ENCODE measurements at places on chromosomes 11 and 22. TPM values are rescaled to one million over a fixed set of nuclear protein-coding genes. Genes with fewer than 3 reads are reported as not detected.

Gene MRGPRE
- not detected for total RNA-seq

Gene P2RY6
- total RNA-seq, result 0.19 TPM

Gene ARHGAP42
- 6.1 TPM for total RNA-seq

GRCh38 chr11:77082838-77083565 lies 16.2 kb downstream of the CAPN5 start:
- peak overlapping the region; percentile 60 for H3K27ac ChIP-seq
- DNase-seq, result peak; percentile 84
- H3K27me3 ChIP-seq, result no peaks in the 10 kb centered on the region
- no peak overlapping the region for H3K4me3 ChIP-seq
- H3K36me3 ChIP-seq, result no peaks in the 10 kb centered on the region

GRCh38 chr11:60790726-60791125 lies 5.6 kb downstream of the MS4A10 start:
- no peak for DNase-seq
- no peaks in the 10 kb centered on the region for H3K36me3 ChIP-seq
- peaks cover 18% of the 10 kb centered on the region for H3K4me1 ChIP-seq
- H3K27ac ChIP-seq, result no peak overlapping the region

- no peak for DNase-seq
- H3K4me1 ChIP-seq, result no peaks in the 10 kb centered on the region
- H3K36me3 ChIP-seq, result no peaks in the 10 kb centered on the region
- no peak overlapping the region for H3K27ac ChIP-seq
Measured at GRCh38 chr22:38444783-38445182, 10.2 kb downstream of the KCNJ4 start.

DNA sequence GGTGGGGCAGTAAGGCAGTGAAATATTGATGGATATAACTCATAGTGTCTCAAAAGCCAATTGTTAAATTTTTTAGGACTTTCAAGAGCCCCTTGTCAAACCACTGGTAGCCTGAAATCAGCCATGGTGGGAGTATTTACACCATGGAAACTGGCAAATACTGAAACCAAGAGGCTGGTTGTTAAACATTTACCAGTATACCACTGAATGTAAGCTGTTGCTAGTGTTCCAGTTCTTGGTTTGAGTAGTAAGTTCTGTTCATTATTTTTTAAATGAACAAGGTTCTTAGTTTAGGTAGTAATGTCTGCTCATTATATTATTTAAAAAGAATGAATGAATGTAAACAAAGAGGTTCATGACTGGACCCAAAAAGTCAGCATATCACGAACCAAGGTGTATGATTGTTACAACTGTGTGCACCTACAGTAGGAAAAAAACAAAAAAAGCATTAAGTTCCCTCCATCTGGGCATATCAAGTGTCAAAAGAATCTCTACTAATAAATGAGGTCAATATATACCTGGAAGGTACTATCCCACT lies 4.5 kb upstream of the EIF3F start:
- H3K4me1 ChIP-seq, result peaks cover 11% of the 10 kb centered on the region
- H3K27me3 ChIP-seq, result no peaks in the 10 kb centered on the region
- H3K4me3 ChIP-seq, result no peak overlapping the region
- H3K27ac ChIP-seq, result no peak overlapping the region
- no peaks in the 10 kb centered on the region for H3K36me3 ChIP-seq

DNA sequence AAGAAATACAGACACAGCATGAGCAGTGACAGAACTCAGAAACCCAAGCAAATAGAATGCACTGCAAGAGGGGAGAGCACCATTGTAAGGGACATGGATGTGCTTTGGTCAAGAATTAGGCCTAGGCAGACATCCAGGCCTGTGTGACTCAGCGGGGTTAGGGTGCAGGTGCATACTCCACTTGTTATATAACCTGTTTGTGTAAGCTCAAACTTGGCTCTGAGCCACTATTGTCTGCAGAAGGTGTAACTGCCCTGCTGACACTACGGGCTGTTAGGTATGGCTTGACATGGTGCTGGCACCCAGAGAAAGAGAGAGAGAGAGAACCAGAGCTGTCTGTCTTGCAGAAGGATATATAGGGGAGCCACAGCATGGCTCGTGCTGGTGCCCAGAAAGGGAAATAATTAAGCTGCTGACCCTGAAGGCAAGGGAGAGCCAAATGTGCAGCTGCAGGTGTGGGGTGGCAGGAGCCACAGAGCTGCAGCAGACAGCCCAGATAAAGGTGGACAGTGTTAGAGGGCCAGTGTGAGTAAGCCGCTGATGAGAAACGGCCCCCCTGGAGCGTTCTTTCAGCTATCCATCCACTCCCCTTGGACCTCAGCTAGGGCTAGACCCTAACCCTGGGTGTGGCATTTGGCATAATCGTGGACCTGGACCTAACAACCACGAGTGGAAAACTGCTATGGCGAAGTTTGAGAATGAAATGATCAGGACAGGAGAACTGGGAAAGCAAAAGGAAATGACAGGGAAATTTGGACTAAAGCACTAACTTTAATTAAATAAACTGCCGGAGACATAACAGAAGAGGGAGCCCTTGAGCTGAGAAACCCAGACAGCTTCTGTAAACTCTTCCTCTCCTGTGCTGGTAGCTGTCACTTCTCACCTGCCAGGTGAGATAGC lies 253.0 kb upstream of the CCDC179 start:
- no peaks in the 10 kb centered on the region for H3K4me1 ChIP-seq
- no peak for DNase-seq
- no peak overlapping the region for H3K27ac ChIP-seq
- H3K4me3 ChIP-seq, result no peak overlapping the region

DNA sequence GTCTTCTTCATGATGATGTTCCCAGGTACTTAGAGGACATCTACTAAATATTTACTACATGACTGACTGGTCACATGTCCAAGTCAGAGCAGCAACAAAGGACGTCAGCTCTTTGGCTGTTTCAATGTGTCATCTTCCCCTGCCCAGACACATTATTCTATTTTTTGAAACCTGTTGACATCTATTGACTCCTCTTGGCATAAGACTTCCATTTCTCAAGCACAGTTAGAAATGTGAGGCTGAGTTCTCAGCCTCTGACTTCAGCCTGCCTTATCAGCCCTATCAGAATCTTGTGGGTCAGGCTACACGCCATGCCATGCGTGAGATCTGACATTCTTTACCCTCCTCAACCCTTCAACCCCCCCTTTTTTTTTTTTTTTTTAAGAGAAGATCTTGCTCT lies 63.8 kb downstream of the SC5D start:
- no peaks in the 10 kb centered on the region for H3K36me3 ChIP-seq
- no peak for DNase-seq
- H3K27me3 ChIP-seq, result no peaks in the 10 kb centered on the region
- H3K4me1 ChIP-seq, result peaks cover 13% of the 10 kb centered on the region
- H3K4me3 ChIP-seq, result no peak overlapping the region
- H3K27ac ChIP-seq, result no peak overlapping the region

DNA sequence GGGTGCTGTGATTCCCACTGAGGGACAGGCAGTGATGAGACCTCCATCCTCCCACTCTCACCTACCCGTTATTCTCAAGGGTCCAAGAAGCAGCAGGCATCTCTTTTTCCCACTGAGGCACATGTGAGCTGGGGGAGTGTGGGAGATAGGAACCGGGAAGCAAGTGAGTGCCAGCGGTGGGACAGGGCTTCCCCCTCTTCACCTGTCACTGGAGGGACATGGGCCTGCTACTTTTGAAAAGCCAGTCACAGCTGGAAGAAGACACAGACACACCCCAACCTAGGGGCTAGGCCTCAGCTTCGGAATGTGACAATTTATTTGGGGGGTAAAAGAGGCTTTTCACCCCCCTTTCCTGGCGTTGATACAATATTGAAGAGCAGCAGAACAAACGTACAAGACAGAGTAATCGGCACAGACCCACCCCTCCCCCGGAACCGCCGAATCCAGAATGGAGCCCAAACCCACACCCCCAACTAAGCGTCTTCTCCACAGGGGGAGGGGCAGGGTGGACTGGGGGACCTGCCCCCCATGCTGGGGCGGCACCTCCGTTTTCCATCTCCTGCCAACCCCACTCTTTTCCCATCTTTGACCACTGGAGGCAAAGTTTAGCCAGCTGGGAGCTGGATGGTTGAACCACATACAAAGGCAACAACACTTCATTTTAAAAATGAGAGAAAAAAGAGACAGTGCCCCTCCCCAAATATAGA lies 10.7 kb downstream of the CBX6 start:
- H3K27me3 ChIP-seq, result no peaks in the 10 kb centered on the region
- H3K4me1 ChIP-seq, result peaks cover 45% of the 10 kb centered on the region
- peaks cover 10% of the 10 kb centered on the region for H3K36me3 ChIP-seq
- H3K4me3 ChIP-seq, result no peak overlapping the region
- no peak for DNase-seq
- no peak overlapping the region for H3K27ac ChIP-seq

DNA sequence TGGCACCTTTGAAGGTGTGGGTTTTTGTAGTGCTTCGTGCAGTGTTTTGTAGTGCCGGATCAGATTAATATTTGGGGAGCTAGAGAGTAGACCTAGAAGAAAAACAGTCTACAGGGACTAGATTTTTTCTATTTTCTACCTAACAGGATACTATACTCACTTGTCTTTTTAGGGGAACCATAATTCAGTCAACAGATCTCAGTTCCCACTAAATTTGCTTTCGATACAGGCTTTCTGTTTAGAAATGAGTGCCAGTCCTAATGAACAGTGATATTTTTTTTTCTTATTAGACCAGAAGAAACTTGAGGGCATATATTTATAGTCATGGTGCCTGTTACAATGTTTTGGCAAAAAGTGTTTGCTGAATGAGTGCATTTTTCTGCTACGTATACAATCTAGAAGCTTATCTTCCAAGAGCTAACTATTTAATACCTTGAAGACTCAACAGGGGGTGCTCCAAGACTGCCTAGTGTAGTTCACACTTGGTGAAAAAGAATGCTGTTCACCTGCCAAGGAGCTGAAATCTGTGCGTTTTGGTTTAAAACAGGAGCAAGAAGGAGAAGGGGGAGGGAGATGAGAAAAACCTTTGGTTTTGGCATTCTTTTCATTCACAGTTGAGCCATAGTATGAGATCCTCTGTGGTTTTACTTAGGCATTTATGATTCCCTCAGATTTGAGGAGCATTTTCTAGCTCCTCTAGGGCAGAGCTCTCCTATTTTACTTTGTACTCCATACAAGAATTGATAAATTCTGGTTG lies 44.9 kb upstream of the VSTM5 start:
- DNase-seq, result no peak
- no peak overlapping the region for H3K27ac ChIP-seq
- no peaks in the 10 kb centered on the region for H3K27me3 ChIP-seq
- H3K36me3 ChIP-seq, result no peaks in the 10 kb centered on the region

DNA sequence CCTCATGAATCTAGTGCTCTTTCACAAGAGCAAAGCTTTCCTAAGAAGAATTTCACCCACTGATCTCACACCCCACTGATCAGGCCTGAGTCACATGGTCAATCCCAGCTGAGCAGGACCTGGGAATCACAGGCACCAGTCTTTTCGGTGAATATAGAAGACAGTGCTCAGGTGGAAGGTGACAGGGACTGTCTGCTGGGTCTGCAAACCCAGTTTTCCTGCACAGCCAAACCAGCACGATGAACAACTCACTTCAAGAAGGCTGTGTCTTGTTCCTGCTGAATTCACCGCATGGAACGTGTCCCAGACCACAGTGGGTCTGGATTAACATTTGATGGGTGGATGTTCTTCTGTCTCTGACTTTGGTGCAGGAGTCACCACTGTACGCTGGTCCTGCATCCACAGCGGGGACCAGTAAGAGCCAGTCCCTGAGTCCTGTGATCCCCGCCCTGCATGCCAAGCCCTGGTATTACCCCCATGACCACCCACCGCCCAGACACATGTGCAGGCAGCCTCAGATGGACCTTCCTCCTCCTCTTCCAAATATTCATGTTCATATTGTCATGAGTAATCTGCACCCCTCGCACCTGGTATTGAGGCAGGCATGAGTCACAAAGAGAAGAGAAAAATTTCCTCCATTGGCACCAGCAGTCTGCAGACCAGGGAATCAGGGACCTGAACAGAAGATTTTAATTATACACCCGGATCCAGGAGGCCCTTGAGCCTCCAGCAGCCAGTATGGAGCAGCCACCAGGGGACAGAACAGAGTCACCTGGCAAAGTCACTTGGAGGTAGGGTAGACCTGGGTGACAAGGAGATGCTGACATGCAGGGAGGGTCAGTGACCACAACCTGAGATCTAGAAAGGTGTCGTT lies 8.6 kb upstream of the IGLL5 start:
- no peak overlapping the region for H3K27ac ChIP-seq
- H3K4me3 ChIP-seq, result no peak overlapping the region
- H3K4me1 ChIP-seq, result no peaks in the 10 kb centered on the region
- DNase-seq, result no peak
- H3K36me3 ChIP-seq, result no peaks in the 10 kb centered on the region
- no peaks in the 10 kb centered on the region for H3K27me3 ChIP-seq
